Forelimb muscle (tissue), 1 donor: ENCODE measurements at places on chromosomes 7 and 10. TPM values are rescaled to one million over a fixed set of nuclear protein-coding genes. Genes with fewer than 3 reads are reported as not detected.

Gene GPR85
- polyA plus RNA-seq, result 1.8 TPM

Gene C10orf90
- 0.30 TPM for polyA plus RNA-seq

GRCh38 chr7:14698239-14698638, 204.3 kb downstream of the DGKB start:
- DNase-seq, result no peak

GRCh38 chr7:44099669-44100068, 4.5 kb upstream of the AEBP1 start:
- no peak for DNase-seq

DNA sequence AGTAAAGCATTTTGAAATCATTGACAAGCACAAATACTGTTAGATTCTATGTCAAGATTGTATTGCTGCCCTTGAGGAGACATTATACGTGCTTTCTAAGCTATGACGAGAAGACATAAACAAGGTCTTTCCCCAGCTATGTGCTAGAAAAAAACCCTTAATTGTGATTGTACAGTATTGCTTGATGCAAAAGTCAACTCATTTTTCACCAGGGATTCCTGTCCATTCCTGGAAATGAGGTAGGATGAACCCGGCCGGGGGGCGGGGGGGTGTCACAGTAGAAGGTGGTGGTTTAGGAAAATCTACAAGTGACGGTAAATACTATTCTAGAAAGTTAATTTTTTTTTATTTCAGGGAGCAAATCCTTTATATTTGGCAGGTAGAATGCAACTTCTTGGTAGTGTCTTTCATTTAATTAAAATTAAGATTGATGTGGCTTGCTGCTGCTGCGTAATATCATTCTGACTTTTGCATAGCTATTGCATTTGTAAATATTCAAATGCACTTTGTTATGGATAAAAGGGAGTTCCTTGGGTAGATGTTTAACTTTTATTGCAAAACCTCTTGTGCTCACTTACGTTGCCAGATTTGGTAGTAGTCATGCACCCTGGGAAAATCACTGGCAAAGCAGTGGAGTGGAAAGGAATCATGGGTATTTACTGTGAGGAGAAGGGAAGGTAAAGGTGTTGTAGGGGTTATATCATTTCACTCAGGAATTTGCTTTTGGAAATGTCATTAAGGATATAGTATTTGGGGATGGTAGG, 164.4 kb upstream of the PRPS1L1 start:
- no peak for DNase-seq

Gene FGFR2
- polyA plus RNA-seq, result 0.54 TPM

Gene CRTAC1
- 0.63 TPM for polyA plus RNA-seq

Gene CALHM1
- polyA plus RNA-seq, result 0.04 TPM

GRCh38 chr7:149791-150636, 42.4 kb upstream of the FAM20C start:
- no peak for DNase-seq

Gene RBP3
- polyA plus RNA-seq, result 0.09 TPM

DNA sequence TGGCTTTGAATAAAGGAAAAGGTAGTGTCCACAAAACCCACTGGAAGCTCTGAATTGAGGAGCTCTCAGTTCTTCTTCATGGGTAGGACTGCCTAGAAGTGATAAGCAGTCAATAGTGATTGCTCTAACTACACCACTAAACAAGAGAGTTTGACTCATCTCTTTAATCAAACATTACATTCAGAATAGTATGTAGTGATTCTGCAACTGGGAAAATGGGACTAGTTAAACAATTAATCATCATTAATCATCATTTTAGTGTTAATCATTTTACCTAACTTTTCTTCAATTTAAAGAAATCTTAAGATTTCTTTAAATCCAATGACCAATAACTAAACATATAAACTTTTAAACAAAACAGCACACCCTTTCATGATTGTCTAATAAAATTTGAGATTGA, 484.0 kb upstream of the FZD8 start:
- no peak for DNase-seq

- no peak for DNase-seq
Observed at GRCh38 chr7:87330316-87330715, 15.1 kb upstream of the CROT start.

Gene CDC14C
- not detected for polyA plus RNA-seq

GRCh38 chr10:100882252-100882651, 30.5 kb upstream of the SLF2 start:
- no peak for DNase-seq

GRCh38 chr7:64753032-64753431, 41.2 kb upstream of the ZNF138 start:
- DNase-seq, result no peak

DNA sequence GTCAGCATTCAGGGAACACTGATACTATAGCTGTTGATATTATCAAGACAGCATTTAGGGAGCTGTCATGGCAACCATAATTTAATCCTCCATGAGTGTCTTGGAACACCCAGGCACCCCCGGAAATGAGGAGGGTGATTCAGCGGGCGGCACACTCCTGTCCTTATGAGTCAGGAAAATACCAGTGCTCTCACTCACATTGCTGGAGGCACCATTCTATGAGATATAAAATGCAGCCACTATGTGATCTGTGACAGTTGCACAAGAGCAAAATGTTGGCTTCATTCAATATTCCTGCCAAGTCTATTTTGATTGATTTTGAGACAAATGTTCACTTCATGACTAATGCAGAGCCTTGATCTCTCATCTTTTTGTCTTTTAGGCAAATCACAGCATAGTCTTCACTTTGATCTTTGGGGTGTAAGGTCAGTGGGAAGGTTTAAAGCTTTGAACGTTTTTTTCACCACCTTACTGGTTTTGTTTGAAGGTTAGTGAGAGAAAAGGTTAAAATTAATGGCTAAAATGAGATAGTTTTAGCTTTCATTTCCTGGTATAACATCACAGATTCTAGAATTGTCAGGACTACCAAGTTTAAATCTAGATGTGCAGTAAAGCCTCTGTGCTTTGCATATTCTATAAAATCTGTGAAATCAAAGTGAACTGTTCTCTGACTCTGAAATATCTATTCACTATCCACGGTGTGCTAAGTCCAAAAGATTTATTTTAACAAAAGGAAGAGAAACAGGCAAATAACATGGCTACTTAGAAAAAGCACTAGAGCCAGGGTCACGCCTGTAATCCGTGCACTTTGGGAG, 12.4 kb upstream of the ARHGAP12 start:
- no peak for DNase-seq

- DNase-seq, result no peak
Observed at GRCh38 chr10:28155726-28156125, 147.1 kb downstream of the MPP7 start.
